ENCODE measurements at places on chromosomes 4 and X. TPM values are rescaled to one million over a fixed set of nuclear protein-coding genes. Genes with fewer than 3 reads are reported as not detected.

The ZCCHC13 gene
- total RNA-seq: not detected

The MAGEA10 gene
- total RNA-seq: not detected

The DOCK11 gene
- 117 TPM for total RNA-seq

The BRS3 gene
- total RNA-seq: not detected

The SH3RF1 gene
- 1.6 TPM for total RNA-seq

The HPSE gene
- 1.5 TPM for total RNA-seq

The MECP2 gene
- total RNA-seq: 198 TPM

The SULT1E1 gene
- not detected for total RNA-seq

The SATL1 gene
- not detected for total RNA-seq

GRCh38 chrX:121298499-121298898, 251.1 kb downstream of the GLUD2 start:
- DNase-seq: no peak

DNA sequence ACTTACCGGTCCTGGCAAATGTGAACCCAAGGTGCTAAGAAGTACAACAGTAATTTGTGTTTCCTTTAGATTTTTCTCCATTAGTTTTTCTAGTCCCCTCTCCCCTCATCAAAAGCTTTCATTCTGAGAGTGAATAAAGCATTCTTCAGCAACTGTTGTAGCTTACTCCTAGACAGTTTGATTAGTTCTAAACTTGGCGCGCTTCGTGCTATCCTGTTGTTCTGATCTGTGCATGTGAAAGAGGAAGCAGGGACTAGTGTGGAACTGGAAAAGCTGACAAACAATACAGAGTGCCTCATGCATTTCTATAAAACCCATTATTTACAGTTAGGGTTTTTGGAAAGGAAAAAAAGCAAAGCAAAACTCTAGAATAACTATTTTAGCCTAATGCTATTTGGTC, 556.9 kb upstream of the SLIT2 start:
- DNase-seq: no peak

- DNase-seq: no peak
These were observed 858.4 kb upstream of the POU3F4 start for GRCh38 chrX:82649645-82650044.

- DNase-seq: no peak
These were observed 53.8 kb upstream of the TXK start for GRCh38 chr4:48187813-48188212.

DNA sequence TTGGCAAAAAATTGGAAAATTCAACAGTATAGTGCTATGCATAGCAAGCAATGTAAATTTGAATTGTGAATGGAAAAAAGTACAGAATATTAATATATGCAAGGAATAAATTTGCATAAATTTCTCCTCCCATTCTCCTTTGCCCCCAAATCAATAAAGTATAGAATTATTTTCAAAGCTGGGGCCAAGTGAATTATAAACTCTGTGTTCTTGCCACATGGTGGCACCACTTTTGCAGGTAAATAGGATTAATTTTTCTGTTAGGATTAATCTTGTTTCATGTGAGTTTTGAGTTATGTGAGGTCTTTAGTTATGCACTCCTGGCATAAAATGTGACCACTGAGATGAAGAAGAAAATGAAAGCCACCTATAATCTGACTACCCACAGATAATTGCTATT, 19.9 kb downstream of the COPS4 start:
- DNase-seq: no peak

DNA sequence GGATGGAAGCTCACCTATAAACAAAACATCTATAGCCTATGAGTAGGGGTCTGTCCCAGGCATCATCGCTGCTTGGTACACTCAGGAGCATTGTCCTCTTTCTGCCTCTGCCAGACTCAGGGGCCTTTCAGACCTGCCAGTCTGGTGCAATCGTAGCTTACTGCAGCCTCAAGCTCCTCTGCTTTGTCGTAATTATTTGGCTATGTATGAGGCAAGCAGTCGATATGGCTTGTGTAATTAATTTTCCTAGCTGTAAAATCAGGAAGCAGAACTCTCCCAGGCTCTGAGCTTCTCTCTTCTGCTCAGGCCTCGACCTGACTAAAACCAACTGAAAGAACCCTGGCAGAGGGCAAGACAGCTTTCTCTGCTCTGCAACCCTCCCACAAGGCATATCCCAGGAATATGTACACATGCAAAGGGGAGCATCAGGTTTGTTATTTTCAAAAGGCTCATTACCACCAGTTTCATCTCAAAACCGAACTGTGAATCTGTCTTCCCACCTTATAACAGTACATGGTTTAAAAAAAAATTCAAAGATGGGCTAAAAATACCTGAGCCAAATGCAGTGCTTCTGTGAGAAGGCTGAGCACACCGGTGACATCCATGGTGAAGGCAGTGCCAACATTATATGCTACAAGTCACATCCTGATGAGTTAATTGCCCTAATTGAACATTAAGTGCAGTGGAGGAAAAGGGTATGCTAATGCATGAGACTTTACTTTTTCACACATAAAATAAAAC, 309.2 kb upstream of the EMCN start:
- DNase-seq: no peak

DNA sequence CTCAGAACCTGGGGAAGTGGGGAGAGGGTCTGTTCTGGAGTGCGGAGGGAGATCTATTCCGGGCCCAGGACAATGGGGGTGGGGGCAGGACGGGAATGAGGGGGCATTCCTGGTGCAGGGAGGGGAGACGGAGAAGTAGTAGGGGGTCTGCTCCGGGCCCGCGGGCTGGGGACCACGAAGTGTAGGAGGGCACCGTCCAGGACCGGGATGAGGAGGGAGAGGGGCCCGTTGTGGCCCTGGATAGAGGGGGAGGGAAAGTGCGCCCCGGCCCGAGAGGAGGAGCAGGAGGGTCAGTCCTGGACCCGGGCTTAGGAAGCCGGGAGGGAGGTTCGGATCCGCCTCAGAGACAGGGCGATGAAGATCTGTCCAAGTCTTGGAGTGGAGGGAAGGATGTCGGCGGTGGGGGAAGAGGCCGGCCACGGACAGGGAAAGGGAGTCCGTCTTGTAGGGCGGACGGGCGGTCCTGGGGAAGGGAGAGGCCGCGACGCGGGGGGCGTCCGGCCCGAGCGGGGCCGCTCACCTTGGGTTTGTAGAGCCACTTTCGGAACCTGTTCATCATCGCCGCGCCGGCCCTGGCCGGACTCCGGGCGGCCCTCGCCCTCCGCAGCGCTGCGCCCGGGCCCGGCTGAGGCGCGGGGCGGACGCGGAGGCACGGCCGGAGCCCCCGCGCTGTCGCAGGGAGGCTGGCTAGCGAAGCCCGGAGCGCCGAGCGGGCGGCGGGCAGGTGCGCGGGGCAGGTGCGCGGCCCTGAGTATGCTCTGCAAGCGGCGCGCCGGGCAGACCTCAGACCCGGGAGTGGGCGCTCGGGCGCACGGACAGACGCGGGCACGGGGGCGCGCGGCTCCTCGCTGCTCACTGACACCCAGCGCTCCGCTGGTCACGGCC, at the start of gene ZFYVE28:
TSS of gene ZFYVE28 (minus strand) at position 881 of the 885 bp plus-strand sequence. CDS start at position 559, 322 bp downstream.
- DNase-seq: peak; percentile 39

- DNase-seq: peak; percentile 84
These were observed 102.0 kb downstream of the PTTG2 start for GRCh38 chr4:38062088-38062775.

DNA sequence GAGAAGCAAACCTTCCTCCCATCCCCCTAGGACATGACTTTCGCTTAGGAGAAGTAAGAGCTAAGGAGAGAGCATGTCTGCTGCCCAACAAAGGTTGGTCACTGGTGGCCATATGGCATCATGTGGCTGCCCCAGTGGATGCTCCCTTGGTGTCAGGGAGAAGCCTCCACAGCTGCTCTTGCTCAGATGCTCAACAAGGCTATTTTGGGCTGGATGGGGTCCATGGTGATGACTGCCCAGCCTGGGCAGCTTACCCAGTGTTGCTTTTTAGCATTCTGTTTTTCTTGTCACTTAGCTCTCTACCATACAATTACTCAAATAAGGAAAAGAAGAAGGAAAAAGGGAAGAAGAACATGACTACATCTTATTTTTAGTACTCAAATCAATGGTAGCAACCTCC, 48.9 kb upstream of the PPARGC1A start:
- DNase-seq: no peak

- DNase-seq: no peak
These were observed 23.4 kb upstream of the GLRB start for GRCh38 chr4:157052429-157053040.

- DNase-seq: no peak
These were observed 49.5 kb downstream of the HTRA3 start for GRCh38 chr4:8319061-8319460.

GRCh38 chrX:123282241-123282640, 98.2 kb downstream of the GRIA3 start:
- DNase-seq: no peak

- no peak for DNase-seq
These were observed 541.2 kb upstream of the SMIM31 start for GRCh38 chr4:164212714-164213113.

- no peak for DNase-seq
These were observed 8.9 kb downstream of the FAT4 start for GRCh38 chr4:125323654-125324053.

DNA sequence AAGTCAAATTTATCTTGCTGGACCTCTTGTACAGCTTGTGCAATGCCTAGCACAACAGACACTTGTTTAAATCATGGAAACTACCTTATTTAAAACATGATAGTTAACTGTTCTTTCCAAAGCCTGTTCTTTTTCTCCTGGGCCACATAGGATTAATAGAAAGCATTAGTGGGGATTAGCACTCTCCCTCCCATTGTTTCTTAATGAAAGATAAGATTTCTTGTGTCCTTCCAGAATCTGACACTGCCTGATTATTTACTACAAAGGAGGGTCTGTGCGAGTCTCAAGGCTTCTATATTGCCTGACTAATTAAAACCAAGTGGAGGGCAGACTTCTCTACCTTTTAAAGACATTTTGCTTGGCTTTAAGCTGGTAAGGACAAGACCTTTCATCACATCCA, 8.5 kb upstream of the ELMOD2 start:
- no peak for DNase-seq

- DNase-seq: no peak
These were observed 376.4 kb upstream of the NOCT start for GRCh38 chr4:138639018-138639741.

DNA sequence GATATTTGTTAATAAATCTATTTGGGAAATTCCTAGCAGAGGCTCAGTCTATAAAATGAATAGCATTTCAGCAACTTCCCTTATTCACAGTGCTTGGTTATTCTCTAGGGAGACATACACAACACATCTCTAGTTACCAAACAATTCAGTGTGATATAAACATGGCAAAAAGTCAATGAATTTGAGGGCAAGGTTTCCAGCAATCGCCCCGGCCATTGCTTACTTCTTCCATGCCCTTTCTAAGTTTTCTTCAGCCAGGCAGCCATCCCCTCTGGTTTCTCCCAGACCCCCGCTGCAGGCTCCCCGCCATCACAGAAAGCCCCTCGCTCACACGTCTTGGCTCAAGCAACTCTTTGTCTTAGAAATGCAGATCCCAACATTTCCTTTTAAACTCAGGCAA, 4.4 kb downstream of the TLR7 start:
- DNase-seq: no peak

GRCh38 chrX:133847340-133847994, 137.9 kb downstream of the GPC3 start:
- DNase-seq: no peak

DNA sequence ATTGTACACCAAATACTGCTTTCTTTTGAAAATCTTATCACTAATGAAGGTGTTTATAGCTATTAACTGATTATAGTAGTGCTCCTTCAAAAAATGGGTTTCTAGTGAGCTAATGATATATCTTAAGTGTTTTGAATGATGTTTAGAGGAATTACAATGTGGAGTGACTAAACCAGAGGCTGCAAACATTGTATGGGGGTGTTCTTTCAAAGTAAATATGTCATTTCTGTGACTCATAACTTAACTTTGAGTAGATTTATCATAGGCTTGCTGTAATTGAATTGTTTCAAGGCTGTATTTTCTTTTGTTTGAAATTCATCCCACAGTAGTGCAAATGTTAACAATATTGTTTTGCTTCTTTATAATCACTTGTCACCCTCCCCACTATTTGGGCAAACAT, 141.6 kb downstream of the IL1RAPL2 start:
- no peak for DNase-seq

DNA sequence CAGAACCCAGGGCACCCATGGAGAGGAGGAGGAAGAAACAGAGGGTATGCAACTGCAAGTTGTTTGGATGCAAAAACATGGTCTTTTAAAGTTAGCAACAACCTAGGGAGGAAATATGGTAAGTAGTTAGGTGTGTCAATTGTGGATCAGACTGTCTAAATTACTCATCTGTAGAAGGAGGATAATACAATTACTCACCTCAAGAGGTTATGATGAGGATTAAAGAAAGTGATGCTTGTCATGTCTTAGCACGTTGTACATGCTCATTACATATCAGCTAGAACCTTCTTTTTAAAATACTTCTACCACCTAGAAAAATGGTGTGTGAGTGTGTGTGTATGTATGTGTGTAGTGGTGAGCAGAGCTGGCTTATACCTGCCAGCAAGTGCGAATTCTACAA, 2.3 kb upstream of the C1QTNF7 start:
- DNase-seq: no peak

GRCh38 chr4:19915276-19915675, 336.4 kb upstream of the SLIT2 start:
- DNase-seq: no peak

DNA sequence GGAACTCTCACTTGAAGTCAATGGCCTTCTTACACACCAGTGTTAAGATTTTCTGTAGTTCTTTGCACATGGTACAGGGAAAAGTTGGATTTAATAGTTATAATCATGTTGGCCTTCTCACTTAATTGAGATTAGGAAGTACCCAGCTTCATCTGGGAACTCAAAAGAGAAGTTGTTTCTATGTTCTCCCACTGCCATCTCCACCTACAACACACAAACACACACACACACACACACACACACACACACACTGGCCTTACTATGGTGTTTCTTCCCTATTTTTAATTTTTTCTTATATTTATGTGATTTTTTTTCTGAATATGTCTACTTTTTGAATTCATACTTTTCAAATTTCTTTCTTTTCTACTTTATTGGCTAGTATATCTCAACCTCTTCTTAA, 10.0 kb upstream of the CHIC2 start:
- DNase-seq: no peak
